ENCODE measurements at places on chromosomes 5 and 9.
A peak's percentile ranks its signal among the peaks of the same experiment; 100 is the strongest.

DNA sequence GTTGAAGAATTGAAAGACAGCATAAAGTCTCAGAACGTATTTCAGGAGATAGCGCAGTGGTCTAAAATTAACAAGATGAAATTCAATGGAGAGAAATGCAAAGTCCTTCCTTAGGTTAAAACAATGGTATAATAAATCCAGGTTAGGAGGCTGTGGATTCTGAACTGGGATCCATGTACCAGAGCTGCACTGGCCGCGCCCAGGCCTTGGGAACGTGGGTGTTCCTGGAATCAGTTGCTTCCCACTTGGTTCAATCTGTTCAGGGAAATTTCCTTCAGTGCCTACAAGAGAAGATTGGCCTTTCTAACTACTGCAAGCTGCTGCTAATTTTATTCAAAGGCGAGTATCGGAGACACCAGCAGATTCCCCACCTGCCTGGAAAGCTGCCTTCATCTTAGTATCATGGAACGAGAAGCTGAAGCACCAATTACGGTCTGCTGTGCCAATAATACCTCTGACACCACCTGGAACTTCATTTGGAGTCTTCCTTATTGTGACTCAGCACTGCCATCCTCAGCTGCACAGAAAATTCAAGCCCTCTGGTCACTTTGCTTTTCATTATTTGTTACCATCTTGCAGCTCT, 14.3 kb upstream of the CTNND2 start:
- no peak for DNase-seq

GRCh38 chr5:104052558-104053352, 490.2 kb upstream of the NUDT12 start:
- DNase-seq: no peak

DNA sequence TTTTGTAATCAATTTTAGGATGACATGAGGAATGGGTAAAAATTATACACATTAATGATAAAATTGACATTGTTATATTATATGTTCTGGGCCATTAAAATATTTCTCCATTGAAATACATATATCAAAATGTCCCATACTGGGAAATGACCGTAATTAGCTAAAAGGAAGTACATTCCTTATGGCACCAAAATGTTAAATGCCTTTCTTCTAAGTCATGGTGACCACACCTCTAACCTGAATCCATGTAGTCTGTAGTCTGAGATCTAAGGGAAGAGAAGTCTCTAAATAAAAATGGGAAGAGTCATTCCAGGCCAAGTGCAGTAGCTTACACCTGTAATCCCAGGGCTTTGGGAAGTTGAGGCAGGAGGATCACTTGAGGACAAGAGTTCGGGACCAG, 10.0 kb upstream of the GDA start:
- no peak for DNase-seq

GRCh38 chr5:3300726-3301125, 294.9 kb upstream of the IRX1 start:
- DNase-seq: no peak

DNA sequence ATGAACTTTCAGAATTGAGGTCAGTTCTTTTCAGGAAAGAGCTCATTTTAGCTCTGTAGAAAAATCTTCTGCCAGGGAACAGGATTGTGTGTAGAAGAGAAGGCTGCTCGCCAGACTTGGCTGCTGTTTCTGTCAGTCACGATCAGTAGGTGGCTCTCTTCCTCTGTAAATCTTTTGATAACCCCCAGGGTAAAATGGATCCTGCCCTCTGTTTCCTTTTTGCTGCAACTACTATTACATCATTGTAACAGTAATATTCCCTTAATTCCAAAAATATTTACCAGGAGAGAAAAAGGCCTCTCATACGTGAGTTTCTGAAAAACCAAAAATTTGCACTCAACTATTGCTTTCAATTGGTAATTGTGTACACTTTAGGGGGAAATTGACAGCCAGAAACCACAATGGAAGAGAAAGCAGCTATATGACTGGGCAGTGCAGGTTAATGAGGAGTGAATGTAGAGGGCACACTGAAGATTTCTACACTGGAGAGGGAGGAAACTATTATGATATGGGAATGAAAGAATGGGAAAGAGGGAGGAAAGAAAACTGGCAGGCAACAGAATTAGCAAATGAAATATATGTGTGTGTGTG, 12.3 kb downstream of the IFNA21 start:
- no peak for DNase-seq

GRCh38 chr5:34717426-34718327, 61.5 kb downstream of the RAI14 start:
- DNase-seq: peak; percentile 99

- no peak for DNase-seq
Observed at GRCh38 chr5:10440367-10440990, 1.2 kb upstream of the ROPN1L start.

- DNase-seq: peak; percentile 20
Observed at GRCh38 chr9:105425816-105426433, 21.9 kb upstream of the FSD1L start.

DNA sequence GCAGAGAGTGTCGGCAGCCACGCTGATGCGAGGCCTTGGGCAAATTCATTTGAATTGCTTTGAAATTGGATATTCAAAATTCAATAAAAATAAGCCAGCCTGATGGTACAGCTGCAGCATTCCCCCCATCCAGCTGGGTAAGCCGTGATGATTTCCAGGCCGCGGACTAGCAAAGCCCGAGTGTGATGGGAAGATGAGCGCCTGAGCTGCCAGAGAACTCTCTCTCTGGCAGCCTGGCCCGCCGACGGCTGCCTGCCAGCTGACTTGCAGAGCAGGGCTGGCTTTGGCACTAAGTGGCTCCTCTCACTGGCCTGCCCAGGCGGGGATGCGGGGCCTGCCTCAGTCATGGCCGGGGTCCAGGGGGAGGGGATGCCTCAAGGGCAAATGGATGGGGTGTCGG, 268.3 kb upstream of the WWC1 start:
- DNase-seq: peak; percentile 75

- DNase-seq: no peak
Observed at GRCh38 chr5:60727033-60727679, 27.2 kb upstream of the DEPDC1B start.

GRCh38 chr5:82104872-82105271, 133.0 kb downstream of the ATG10 start:
- DNase-seq: no peak

DNA sequence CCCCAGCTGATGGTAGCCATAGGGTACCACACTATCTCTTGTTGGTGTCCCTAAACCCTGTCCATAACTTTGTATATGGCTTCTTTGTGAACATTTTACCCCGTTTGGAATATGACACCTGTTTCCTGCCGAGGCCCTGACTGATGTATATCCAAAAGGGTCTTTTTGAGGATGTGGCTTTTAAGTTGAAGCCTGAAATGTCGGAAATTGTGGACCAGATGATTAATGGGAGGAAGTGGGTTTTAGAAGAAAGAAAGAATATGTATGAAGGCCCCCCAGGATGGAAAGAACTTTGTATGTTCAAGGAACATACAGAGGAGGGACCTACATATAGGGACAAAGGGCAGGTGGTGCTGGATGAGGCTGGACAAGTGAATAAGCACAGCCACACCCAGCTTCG, 16.7 kb upstream of the TNFSF8 start:
- no peak for DNase-seq

GRCh38 chr9:104776797-104777196, 12.9 kb downstream of the NIPSNAP3B start:
- peak; percentile 56 for DNase-seq

- DNase-seq: no peak
Observed at GRCh38 chr9:6384732-6385131, 28.3 kb upstream of the UHRF2 start.

DNA sequence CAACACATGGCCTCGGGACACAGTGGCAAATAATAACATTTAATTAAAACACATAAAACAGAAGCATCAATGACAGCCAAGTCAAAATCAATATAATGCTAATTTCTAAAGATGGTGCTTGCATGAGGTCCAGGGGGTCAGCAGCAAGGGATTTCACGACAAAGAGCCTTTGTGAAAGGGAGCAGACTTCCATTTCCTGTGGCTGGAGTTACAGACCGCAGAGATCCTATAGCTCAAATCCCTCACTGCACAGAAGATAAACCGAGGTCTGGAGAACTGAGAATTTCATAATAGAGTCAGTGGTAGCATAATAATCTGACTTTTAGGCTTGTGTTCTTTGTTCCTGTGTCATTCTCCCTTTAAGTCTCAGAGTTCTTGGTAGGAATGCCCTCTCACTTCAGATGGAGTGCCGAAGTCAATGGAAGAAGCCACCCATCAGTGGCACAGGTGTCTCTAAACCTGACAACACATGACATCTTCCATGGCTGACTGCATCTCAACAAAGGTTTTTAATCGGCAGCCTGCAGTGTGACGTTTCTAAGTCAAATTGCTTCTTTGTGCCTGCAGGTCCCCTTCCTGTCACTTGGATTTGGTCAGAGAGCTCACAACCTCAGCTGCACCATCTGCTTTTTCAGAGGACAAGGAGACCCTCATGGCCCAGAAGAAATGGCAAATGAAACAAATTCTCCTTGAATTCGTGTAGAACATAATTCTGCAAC, 67.4 kb downstream of the CARTPT start:
- no peak for DNase-seq

- no peak for DNase-seq
Observed at GRCh38 chr5:161934486-161934885, 86.6 kb downstream of the GABRA1 start.

DNA sequence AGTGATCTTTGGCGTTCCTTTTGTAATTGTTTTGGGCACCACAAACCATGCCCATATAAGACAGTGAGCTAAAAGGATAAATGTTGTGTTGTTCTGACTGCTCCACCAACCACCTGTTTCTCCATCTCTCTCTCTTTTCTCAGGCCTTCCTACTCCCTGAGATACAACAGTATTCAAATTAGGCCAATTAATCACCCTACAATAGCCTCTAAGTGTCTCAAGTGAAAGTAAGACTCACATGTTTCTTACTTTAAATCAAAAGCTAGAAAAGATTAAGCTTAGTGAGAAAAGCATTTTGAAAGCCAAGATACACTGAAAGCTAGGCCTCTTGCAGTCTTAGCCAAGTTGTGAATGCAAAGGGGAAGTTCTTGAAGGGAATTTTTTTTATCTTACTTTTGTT, 268.8 kb upstream of the NREP start:
- no peak for DNase-seq

DNA sequence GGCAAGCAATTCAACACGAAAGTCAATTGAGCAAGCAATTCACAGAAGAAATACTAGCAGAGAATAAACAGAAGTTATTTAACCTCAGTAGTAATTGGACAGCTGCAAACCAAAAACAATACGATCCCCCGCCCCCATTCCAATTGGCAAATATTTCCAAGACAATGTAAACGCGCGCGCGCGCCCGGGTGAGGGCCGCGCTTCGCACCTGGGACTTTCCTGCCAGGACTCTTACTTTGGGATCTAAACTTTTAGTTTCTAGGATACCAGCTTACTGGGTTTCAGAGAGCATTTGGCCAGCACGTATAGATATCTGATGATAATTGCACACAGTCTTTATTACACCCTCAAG, 8.6 kb downstream of the RUFY1 start:
- DNase-seq: peak; percentile 25

DNA sequence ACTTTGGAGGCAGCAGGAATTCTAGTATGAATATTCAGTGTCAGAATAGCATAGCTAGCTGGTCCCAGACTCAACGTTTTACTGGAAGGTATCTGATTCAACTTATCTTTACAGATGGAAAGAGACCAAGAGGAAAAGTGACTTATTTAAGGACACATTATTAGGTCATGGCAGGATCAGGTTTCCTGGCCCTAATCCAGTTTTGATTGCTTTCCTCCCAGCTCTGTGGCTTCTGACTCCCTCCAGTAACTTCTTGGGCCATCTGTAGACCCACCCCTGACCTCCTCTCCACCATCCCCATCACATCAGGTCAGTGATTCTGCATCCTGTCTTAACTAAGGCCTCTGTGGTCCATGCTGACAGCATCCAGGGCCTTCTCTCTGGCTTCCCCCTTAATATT, 38.4 kb downstream of the SH3TC2 start:
- DNase-seq: peak; percentile 31

GRCh38 chr9:35795695-35796094, 4.3 kb downstream of the NPR2 start:
- no peak for DNase-seq

DNA sequence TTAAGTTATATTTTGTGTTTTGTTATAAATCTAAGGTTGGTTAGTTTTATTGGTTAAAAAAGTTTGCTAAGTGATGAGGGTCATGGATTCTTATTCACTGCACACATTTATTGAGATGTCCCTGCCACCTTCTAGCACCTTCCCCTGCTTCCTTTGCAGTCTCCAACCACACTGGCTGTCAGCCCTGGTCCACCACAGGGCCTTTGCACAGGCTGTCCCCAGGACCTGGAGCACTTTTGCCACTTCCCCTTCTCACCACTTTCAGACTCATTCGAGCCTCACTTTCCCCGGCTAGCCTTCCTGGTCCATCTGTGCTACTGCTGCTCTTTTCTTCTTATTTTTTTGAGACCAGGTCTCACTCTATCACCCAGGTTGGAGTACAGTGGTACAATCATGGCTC, 45.3 kb downstream of the ARHGAP26 start:
- no peak for DNase-seq

- no peak for DNase-seq
Observed at GRCh38 chr9:38020151-38021076, 48.6 kb downstream of the SHB start.

DNA sequence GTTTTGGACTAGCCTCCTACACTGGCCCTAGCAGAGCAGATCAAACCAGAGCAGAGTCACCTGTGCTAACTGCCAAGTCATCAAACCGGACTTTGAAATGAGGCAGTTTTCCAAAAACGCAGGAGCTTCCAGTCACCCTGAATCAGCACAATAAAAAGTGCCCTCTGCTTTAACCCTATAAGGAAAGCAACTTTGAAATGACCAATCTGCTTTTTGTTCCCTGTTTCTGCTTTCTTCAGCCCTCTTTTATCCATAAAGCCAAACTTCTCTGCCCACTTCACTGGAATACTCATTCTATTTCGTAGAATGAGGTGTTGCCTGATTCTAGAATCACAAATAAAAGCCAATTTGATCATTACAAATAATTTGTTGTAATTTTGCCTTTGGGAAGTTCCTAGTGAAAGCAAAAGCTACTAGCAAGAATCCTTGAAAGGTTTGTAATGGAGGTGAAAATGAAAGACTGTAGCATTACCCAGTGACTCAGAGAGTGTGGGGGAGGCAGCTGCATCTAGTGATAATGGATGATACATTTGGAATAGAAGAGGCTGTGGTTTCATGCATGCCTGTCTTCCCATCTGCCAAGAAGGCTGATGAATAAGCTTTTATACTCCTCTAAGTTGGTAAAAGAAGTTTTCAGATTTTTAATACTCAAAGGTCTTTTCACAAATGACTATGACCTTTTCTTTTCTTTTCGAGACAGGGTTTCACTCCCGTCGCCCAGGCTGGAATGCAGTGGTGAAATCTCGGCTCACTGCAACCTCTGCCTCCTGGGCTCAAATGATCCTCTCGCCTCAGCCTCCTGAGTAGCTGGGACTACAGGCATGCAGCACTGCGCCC, 14.9 kb downstream of the SPAAR start:
- peak; percentile 94 for DNase-seq

DNA sequence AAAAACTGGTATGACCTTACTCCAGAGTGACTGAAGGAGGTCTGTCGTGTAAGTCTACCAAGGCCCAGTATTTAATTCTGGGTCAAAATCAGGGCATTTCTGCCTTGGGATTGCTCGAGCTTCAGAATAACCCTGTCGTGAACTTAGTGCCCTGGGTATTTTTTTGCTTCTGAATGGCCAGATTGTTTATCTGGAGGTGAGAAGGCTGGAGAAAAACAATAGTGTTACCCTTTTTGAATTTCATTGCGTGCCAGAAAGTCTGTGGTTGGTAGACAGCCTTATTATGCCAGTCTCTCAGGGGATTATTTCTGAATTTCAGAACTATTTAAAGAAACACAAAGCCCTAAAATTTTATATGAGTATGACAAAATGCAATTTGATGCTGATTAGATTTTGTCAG, 323.4 kb downstream of the CSNK1G3 start:
- no peak for DNase-seq

- peak; percentile 92 for DNase-seq
Observed at GRCh38 chr5:159905496-159905895, 10.8 kb upstream of the ADRA1B start.
